ENCODE measurements at places on chromosomes 3 and 15. TPM values are rescaled to one million over a fixed set of nuclear protein-coding genes. Genes with fewer than 3 reads are reported as not detected.

Gene MKRN2OS
- not detected for total RNA-seq

GRCh38 chr3:78861156-78861555, 906.6 kb downstream of the ROBO1 start:
- no peak for DNase-seq
- H3K4me1 ChIP-seq, result no peaks in the 10 kb centered on the region
- no peaks in the 10 kb centered on the region for H3K36me3 ChIP-seq
- H3K4me3 ChIP-seq, result no peak overlapping the region
- no peak overlapping the region for H3K27ac ChIP-seq

GRCh38 chr3:184540777-184541681, 20.6 kb upstream of the EPHB3 start:
- DNase-seq, result peak; percentile 90
- H3K4me3 ChIP-seq, result no peak overlapping the region
- no peaks in the 10 kb centered on the region for H3K36me3 ChIP-seq
- peaks cover 7% of the 10 kb centered on the region for H3K27me3 ChIP-seq

- H3K27me3 ChIP-seq, result peaks cover 15% of the 10 kb centered on the region
- no peak for DNase-seq
- H3K36me3 ChIP-seq, result no peaks in the 10 kb centered on the region
- H3K4me1 ChIP-seq, result no peaks in the 10 kb centered on the region
Observed at GRCh38 chr15:61634837-61635236, 405.7 kb upstream of the RORA start.

Gene VILL
- total RNA-seq, result 9.2 TPM

Gene ITIH3
- total RNA-seq, result not detected

DNA sequence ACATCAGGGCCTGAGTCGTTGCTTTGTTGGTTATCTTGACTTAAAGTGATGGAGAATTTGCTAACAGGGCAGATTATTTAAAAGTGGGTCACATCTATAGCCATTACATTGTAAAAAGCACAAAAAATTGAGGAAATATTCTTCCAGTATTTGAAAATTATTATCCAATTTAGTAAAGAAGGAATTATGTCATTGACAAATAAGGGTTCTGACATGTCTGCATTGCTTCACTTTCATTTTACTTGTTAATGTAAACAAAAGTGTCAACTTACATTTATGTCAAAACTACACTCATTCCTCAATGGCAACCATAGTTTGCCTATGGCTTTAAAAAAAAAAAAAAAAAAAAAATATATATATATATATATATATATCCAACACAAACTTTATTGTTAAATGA, 3.4 kb upstream of the PARP14 start:
- peaks cover 4% of the 10 kb centered on the region for H3K36me3 ChIP-seq
- H3K27me3 ChIP-seq, result no peaks in the 10 kb centered on the region
- H3K4me1 ChIP-seq, result peaks cover 35% of the 10 kb centered on the region
- no peak overlapping the region for H3K4me3 ChIP-seq
- H3K27ac ChIP-seq, result no peak overlapping the region
- DNase-seq, result no peak

Measured in activated CD4-positive, alpha-beta T cell treated with anti-CD3 and anti-CD28 coated beads for 36 hours (primary cell).